Naive thymus-derived CD8-positive, alpha-beta T cell (primary cell): ENCODE measurements at places on chromosomes 16 and 17.
A peak's percentile ranks its signal among the peaks of the same experiment; 100 is the strongest.

- no peak for DNase-seq
Observed at GRCh38 chr16:73746554-73746953, 550.1 kb upstream of the PSMD7 start.

- no peak for DNase-seq
Observed at GRCh38 chr16:10920726-10921427, 21.4 kb downstream of the DEXI start.

- no peak for DNase-seq
Observed at GRCh38 chr17:4345581-4346252, 20.8 kb downstream of the UBE2G1 start.

- no peak for DNase-seq
Observed at GRCh38 chr17:29624586-29624985, 1.9 kb upstream of the CORO6 start.

- DNase-seq: no peak
Observed at GRCh38 chr17:68782789-68783188, 172.4 kb downstream of the ABCA8 start.

DNA sequence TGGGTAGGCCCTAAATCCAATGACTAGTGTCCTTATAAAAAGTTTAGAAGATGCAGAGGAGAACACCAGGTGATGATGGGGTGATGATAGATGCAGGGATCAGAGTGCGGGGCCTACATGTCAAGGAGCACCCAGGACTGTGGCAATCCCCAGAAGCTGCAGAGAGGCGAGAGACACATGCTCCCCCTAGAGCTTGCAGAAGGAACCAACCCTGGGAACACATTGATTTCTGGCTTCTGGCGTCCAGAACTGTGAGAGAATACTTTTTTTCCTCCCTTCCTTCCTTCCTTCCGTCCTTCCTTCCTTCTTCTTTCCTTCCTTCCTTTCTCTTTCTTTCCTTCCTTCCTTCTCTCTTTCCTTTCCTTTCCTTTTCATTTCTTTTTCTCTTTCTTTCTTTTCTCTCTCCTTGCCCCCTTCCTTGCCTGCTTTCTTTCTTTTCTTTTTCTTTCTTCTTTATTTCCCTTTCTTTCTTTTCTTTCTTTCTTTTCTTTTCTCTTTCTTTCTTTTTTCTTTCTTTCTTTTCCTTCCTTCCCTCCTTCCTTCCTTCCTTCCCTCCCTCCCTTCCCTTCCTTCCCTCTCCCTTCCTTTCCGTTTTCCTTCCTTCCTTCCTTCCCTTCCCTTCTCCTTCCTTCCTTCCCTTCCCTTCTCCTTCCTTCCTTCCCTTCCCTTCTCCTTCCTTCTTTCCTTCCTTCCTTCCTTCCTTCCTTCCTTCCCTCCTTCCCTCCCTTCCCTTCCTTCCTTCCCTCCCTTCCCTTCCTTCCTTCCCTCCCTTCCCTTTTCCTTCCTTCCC is 134.3 kb downstream of the HAPSTR1 start:
- no peak for DNase-seq

DNA sequence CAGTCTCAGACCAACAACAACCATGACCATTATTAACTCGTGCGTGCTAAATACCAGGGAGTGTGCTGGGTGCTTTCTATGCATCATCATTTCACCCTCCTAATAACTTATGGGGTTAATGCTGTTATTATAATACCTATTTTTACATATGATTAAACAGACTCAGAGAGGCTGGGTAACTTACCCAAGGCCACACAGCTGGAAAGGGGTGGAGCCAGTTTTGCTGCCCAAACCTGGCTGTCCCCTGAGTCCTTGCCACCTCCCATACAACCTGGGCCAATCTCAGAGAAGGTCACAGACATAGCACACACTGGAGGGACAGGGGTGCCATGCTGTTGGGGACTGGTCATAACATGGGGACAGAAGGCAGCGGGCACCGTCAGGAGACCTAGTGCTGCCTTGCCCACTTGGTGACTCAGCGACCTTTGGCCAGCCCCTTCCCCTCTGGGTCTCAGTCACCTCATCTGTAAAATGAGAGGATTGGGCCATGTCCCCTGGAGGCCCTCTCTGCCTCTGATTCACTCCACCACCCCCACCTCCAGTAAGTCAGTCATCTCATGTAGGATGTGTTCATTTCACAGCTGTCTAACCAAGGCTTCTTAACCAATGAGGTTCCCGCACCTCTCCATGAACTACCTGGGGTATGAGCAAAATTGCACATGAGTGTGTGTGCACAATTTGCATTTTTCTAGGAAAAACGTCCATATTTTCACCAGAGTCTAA is 11.4 kb upstream of the FADS6 start:
- no peak for DNase-seq

DNA sequence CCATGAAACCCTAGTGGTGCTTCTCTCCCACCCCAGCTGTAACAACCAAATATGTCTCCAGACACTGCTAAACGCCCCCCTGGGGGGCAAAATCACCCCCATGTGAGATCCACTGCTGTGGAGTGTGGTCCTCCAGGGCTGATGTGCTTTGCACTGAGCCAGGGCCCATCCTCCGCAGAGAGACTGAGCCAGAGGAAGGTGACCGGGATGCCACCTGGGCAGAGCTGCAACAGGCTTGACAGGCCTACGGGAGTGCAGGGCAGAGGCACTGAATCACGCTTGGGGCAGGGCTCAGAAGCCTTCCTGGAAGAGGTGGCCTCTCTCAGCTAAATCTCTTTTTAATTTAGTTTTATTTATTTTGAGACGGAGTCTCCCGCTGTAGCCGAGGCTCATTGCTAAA is 4.4 kb downstream of the GJD3 start:
- DNase-seq: no peak

- DNase-seq: no peak
Observed at GRCh38 chr17:80818871-80819270, 172.8 kb upstream of the CHMP6 start.

DNA sequence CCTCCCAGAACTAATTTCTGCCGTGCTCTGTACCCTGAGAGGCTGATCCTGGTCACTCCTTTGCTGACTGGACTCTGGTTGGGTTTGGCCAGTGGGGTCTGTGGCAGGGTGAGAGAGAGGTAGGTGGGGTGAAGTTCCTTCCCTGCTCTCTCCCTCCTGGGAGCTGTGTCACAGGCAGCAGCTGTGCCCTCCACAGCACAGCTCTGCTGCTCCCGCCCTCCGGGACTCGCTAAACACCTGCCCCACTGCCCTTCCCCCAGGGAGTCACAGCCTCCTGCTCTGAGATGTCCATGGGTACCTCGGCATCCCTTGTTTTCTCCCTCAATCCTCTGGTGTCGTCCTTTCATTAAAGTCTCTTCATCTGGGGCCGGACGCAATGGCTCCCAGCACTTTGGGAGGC is 66.4 kb downstream of the SRCIN1 start:
- no peak for DNase-seq

GRCh38 chr16:3143598-3144320 is 8.9 kb downstream of the ZNF213 start:
- DNase-seq: no peak

DNA sequence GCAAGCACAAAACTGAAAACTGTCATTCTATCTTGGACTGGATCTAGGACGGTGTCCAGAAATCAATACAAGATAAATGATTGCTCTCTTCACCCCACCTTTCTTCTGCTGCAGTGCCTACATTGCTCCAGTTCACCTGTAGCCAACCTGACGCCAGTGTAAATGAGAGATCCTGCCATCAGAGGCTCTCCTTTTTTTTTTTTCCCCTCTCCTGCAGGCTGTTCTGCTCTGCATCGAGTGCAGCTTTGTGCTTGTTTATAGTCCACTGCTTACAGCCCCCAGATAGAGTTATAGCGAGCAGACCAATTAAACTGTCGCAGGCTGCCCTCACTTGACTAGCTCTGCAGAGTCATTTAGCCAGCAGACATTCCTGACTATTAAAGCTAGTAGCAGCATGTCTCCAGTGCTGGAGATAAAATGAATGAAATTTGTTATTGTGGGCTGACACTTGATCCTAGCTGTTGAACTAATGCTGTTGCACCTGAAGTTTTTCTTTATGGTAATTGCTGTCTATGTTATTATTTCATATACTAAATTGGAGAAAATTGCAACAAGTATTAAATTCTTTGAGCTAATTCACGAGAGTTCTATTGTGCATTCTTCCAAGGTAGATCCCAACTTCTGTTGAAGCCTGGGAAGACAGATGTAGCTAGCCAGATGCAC is 257.1 kb downstream of the FTO start:
- no peak for DNase-seq

- no peak for DNase-seq
Observed at GRCh38 chr16:972316-973002, 1.7 kb upstream of the LMF1 start.

DNA sequence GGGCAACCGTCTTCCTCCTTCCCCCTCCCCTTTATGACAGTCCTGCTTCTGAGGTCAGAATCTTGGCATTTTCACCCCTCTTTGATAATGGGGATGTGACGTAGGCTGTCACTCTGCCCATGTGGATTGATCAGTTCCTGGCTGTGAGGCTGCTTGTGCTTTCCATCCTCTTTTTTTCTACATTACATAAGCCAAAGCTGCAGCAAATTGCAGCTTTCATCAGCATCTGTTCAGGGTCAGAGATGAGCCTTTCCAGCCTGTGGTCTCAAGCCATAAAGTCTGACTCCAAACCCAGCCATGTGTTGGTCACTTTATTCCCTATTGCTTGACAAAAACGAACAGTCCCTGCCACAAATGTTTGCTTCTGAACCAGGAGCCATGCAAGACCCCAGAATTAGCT is 535.1 kb downstream of the CDH11 start:
- DNase-seq: no peak

- DNase-seq: no peak
Observed at GRCh38 chr17:49741692-49742076, 22.2 kb downstream of the FAM117A start.

- DNase-seq: no peak
Observed at GRCh38 chr16:85446951-85447692, 166.0 kb upstream of the GSE1 start.

DNA sequence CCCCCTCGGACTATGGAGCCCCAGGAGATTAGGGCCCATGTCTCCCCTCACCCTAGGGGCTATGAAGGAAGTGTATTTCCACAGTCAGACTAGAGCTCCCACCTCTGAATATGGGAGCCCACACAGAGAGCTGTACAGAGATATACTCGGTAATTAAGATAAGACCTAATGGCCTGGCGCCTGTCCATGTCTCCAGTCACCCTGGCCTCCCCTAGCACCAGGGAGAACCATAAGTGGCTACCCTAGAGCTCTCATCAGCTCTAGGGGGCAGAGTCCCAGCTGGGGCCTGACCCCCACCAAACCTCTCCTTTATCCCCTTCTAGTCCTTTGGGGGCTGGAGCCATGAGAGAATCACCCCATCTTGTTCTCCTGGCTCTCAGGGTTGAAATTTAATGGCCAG is 2.4 kb downstream of the TMEM101 start:
- no peak for DNase-seq

DNA sequence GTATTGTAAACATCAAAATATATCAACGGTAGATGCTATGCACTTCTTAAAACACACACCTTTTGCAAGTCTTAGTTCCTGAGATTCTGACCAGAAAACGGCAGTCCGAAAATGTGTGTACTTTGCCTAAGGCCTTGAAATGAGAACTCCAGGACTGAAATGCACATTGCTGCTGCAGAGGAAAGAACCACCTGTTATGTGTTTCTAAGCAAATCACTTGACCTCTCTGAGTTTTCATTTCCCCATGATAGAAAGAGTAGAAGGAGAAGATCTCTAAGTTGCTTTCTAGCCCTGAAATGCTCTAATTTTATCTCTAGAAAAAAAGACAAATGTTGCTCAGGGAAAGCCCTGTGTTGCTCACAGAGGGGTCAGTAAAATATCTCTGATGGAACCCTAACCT is 9.9 kb downstream of the CCDC182 start:
- no peak for DNase-seq

GRCh38 chr16:67413978-67414911 is 2.0 kb downstream of the ZDHHC1 start:
- DNase-seq: no peak

DNA sequence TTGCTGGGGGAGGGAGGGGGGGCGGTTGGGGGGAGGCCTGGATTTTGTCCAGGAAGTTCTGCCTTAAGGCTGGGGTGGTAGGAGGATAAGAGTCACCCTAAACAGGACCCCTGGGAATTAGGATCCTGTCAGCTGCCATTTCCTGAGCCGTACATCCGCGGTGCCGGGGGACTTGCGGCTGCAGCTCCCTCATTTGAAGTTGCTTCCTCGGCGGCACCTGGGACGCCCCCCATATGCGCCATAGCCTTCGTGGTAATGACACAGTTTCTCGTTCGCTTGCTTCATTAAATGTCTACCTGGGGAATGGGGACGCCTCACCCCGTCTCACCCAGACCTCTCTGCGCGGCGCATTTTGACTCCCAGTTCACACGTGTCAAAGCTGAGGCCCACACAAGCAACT is 55.1 kb upstream of the PABPN1L start:
- peak; percentile 40 for DNase-seq

GRCh38 chr17:32331243-32332040 is 10.5 kb downstream of the C17orf75 start:
- DNase-seq: no peak

DNA sequence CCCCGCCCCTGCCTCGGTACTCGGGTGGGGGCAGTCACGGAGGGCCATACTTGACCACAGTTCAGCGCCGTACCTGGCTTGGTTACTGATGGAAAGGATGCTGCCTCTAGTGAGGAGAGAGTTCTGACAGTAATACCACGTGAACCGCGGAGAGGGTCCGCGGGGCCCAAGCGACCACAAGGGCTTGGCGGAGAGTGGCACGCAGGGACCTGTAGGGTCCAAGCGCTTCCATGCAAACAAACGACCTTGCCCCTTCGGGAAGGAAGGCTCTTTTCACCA is 9.2 kb downstream of the KDM6B start:
- DNase-seq: no peak

- peak; percentile 12 for DNase-seq
Observed at GRCh38 chr17:47203984-47204721, 5.0 kb upstream of the MYL4 start.

DNA sequence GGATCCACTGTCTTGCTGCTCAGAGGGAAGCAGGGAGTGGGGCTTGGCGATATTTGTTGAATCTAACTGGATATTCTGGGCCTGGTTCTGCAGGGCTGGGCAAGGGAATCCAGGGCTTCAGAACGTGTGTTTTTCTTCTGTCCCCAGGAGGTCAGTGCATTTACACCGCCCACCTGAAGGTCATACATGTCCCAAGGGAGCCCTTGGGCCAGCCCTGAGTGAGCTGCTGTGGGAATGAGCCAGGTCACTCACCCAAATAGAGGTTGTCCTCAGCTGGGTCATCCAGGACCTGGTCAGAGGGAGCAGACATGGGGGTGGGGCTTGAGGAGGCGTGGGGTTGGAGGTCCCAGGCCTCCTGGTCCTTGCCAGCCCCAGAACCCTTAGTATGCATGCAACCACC is 10.6 kb downstream of the CAMKK1 start:
- no peak for DNase-seq

DNA sequence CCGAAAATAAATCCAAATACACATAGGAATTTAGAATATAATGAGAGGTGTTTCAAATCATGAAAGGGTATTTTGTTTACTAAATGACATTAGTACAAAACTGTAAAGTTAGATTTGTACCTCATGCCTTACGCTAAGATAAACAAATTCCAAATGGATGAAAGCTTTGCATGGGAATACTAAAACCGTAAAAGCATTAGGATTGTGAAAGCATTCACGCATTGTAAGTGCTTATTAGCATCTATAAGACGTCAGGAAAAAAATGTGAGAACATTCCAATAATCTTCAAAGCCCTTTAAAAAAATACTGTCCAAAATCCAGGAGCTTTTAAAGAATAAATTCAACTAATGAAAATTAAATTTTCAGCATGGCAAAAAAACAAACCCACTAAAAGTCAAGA is 24.8 kb upstream of the ALOX15 start:
- no peak for DNase-seq
